Activated CD4-positive, alpha-beta T cell treated with anti-CD3 and anti-CD28 coated beads for 24 hours (primary cell): ENCODE measurements at places on chromosomes 3 and 15.

DNA sequence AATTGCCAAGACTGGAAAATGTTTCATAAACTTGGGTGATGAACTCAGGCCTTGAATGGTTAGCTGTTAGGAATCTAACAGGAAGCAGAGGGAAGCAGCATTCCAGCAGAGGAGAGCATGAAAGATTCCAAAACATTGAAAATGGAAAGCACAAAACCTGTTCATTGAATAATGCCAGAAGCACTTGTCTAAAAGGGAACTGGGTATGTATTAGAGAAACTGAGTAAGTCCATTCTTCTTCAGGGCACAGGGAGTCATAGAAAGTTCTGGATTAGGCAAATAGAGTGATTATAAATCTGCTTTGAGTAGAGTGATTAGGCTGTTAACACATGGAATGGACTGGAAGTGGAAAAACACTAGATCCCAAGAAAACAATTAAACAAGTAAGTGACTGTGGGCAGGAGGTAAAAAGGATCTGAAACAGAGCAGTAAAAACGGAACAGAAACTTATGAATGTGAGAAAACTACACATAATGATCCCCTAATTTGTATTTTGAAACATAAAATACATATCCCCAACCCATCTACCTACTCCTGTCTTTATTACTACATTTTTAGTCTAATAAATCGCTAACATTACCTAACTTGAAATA lies 343.4 kb downstream of the TBC1D5 start:
- no peak for DNase-seq

GRCh38 chr3:178419071-178419470 lies 117.2 kb upstream of the KCNMB2 start:
- DNase-seq = no peak

GRCh38 chr3:4865714-4866113 lies 113.5 kb upstream of the BHLHE40 start:
- DNase-seq = no peak

- no peak for DNase-seq
Observed at GRCh38 chr3:47008851-47009224, 29.4 kb downstream of the NBEAL2 start.

- no peak for DNase-seq
Observed at GRCh38 chr3:172586436-172586835, 63.2 kb upstream of the TNFSF10 start.

- no peak for DNase-seq
Observed at GRCh38 chr15:60091157-60091556, 87.0 kb downstream of the FOXB1 start.
